ENCODE measurements at places on chromosomes 4 and X. TPM values are rescaled to one million over a fixed set of nuclear protein-coding genes. Genes with fewer than 3 reads are reported as not detected.

Gene TMEM271
- total RNA-seq: not detected

Gene DUX4
- total RNA-seq: 0.09 TPM

Gene FAM9C
- total RNA-seq: not detected

Gene BRS3
- not detected for total RNA-seq

Gene CYLC1
- not detected for total RNA-seq

Gene PRPS2
- 79.1 TPM for total RNA-seq

Gene SERTM2
- total RNA-seq: not detected

Gene FAM47A
- not detected for total RNA-seq

Gene PAK3
- total RNA-seq: not detected

Gene TMEM35A
- not detected for total RNA-seq

Gene C4orf54
- total RNA-seq: not detected

Gene SPIN2A
- total RNA-seq: 1.1 TPM

Gene MAOA
- total RNA-seq: 19.6 TPM

Gene GLRA2
- total RNA-seq: not detected

Gene PAGE2B
- not detected for total RNA-seq

Gene POU3F4
- not detected for total RNA-seq

Gene ADGRG2
- total RNA-seq: not detected

Gene P2RY4
- 0.20 TPM for total RNA-seq

Gene DRD5
- not detected for total RNA-seq

Gene CLCN4
- total RNA-seq: 0.05 TPM

Gene HMGN5
- total RNA-seq: 2.3 TPM

Gene SASH3
- 199 TPM for total RNA-seq

Gene PLP1
- total RNA-seq: not detected

Gene HMX1
- total RNA-seq: not detected

Gene SPANXN1
- not detected for total RNA-seq

Gene SOD3
- not detected for total RNA-seq

Gene PNCK
- not detected for total RNA-seq
